ENCODE measurements at places on chromosomes 13 and 19.

- no peak for DNase-seq
Measured at GRCh38 chr19:14028901-14029300, 953 bp downstream of the RLN3 start.

GRCh38 chr19:29696565-29696846 lies 18.6 kb downstream of the C19orf12 start:
- no peak for DNase-seq

DNA sequence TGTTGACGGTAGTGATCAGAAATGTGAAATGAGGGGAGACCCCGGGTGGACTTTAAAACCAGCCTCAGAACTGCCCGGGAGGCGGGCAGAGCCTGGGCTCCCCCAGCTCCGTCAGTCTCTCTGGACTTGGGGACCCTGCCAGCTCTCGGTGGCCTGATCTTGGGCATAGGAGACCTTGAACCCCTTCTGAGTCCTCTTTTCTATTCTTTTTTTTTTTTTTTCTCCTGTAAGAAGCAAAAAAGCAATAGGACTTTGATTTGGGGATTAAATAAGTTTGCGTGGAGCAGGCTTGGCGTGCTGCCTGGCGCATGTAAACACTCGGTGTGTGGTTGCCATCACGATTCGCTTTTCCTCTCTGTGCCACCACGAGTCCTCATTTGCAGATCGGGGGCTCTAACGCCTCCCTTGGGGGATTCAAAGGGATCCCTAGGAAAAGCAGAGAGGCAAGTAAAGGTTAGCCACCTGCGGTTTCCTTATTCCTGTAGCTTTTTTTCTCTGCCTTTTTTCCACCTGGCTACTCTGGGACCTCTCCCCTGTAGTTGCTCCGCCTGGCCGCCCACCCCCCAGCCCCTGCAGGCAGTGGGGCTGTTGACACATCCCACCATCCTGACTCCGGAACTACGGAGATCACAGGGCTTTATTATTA lies 1.3 kb downstream of the SAFB start:
- DNase-seq, result no peak

GRCh38 chr13:97385146-97385545 lies 48.8 kb upstream of the RAP2A start:
- no peak for DNase-seq

- DNase-seq, result no peak
Measured at GRCh38 chr13:104382951-104383350, 1316.7 kb upstream of the SLC10A2 start.

DNA sequence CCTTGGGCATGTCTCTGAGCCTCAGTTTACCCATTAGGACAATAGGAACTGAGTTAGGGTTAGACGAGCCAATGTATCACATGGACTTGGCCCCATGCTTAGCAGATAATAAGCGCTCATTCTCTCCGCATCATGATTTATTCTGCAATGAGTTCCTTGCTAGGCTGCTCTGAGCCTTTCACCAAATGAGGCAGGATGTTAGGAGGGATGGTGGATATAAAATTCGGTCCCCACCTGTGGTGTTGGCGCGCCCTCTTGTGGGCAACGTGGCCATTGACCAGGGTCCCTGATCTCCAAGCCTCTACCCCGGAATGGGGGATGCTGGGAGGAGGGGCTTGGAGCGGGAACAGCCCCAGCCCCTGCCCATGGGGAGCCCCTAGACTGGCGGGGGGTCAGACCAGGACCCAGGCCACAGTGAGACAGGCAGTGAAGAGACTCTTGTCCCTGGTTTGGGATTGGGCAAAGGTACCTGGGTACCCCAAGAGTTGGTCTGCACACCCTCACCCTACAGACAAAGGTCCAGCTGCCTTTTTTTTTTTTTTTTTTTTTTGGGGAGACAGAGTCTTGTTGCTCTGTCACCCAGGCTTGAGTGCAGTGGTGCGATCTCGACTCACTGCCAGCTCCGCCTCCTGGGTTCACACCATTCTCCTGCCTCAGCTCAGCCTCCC lies 43.9 kb downstream of the CERS4 start:
- DNase-seq, result peak; percentile 40

DNA sequence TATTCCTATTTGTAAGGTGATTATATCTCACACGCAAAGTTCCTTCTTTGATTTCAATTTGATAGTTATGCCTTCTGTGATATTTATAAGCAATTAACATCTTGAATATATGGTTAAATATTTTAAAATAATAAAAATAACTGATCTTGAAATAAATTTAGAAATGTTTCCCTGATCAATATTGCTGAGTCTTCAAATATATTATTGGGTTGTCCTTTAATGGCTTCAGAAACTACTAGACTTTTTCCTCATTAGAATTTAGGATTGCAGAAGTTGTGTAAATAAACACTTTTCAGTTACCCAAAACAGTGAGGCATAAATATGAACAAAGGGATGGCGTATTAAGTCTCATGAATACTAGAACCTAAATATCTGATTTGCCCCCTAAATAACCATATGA lies 252.3 kb upstream of the PRR20A start:
- no peak for DNase-seq

- DNase-seq, result no peak
Measured at GRCh38 chr13:41563984-41564365, 106.6 kb downstream of the RGCC start.

DNA sequence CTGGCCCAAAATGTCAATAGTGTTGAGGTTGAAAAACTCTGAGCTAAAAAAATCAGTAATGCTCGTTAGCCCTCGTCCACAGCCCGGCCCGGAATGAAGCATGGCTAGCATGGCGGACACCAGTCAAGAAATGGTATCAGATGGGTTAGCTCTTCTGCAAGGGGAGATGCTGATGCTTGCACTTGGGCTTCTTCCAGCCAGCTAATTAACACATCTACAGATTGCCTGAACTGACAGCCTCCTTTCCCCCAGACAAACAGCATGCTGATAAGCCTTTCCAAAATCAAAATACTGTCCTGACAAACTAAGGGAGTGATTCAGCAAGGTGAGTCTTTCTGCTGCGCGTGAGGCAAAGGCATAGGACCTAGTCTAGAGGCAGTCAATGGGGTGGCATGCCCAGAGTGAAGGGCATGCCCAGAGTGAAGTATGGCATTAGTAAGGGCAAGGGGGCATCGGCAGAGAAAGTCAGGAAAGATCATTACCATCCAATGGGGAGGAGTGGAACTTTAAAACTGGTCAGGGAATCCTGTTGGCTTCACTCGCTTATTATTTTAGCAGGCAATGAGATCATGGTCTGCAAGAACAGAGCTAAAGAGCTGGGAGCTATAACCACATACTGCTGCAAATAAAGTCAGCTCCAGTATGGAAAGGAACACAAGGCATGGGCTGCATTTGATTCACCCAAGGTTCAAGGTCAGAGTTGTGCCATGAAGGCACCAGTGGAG lies 30.2 kb upstream of the UBE2L5 start:
- no peak for DNase-seq

- no peak for DNase-seq
Measured at GRCh38 chr13:91668866-91669495, 270.6 kb downstream of the GPC5 start.

GRCh38 chr19:1285737-1286360 lies at the start of gene EFNA2:
EFNA2 (plus strand) TSS chr19:1285873; CDS start chr19:1286169, 296 bp downstream.
- DNase-seq, result no peak

- DNase-seq, result no peak
Measured at GRCh38 chr19:6464070-6464873, at the start of gene CRB3. CRB3 (plus strand) TSS chr19:6464271; CDS start chr19:6464702, 431 bp downstream.

DNA sequence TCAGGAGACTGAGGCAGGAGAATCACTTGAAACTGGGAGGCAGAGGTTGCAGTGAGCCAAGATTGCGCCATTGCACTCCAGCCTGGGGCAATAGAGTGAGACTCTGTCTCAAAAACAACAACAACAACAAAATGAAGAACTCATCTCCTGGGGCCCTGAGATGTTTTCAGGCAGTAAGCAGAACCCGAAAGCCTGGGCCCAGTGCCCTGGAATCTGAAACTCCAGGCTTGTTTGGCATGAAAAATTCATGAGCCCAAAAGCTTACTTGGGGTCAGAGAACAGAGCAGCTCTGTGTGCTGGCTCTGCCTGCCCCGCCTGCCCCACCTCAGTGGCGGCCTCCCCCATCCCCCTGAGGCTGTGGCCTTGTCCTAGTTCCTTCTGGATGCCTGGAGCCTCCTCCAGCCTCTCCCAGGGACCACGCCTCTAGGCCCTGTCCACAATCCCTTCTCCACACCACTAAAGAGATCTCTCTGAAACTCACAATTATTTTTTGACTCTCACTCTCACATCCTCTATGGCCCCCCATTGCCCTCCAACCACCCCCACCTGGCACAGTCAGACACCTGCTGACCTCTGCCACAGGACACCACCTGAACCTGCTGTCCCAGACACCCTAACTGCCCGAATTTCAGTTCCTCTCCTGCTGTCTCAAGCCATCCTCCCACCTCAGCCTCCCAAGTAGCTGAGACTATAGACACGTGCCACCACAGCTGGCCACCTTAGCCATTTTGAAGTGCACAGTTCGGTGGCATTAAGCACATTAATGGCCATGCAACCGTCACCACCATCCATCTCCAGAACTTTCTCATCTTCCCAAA lies 6.9 kb upstream of the AP1M2 start:
- DNase-seq, result peak; percentile 31

- no peak for DNase-seq
Measured at GRCh38 chr19:45558399-45558878, 26.2 kb downstream of the OPA3 start.

DNA sequence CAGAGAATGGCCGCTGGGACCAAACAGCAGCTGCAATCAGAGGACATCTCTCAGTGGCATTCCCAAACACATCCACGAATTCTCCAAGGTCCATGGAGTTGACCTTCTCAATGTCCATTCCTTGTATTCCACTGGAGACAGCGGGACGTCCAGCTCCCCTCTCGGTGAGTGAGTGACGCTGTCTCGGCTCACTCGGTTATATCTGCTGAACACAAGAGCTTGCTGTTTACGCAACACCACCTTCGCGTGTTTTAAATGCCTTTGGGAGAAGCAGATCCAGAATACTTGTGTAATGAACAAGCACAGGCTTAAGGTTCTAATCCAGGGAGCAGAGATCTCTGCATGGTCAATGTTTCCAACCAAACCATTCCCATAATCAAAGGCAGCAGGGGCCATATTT lies at the start of gene URAD:
Gene URAD, minus strand, starts transcription at position 174 of the 400 bp plus-strand sequence. Its CDS starts 56 bp downstream, at position 118.
- DNase-seq, result no peak

GRCh38 chr13:109454167-109454917 lies 332.0 kb downstream of the IRS2 start:
- no peak for DNase-seq

DNA sequence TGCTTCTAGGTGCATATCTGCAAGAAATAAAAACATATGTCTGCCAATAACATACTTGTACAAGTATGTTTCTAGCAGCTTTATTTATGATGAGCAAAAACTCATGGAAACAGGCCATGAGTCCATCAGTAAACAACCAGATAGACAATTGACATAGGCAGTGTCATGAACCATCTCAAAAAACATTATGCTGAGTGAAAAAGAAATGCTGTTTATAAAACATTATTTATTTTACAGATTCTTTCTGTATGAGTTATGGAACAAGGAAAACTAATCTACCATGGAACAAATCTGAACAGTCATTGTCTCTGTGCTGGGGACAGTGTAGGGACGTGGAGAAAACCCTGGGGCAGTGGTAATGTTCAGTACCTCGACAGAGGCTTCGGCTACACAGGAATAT lies 283.9 kb downstream of the UQCRFS1 start:
- no peak for DNase-seq

GRCh38 chr13:109869312-109870237 lies 83.2 kb upstream of the IRS2 start:
- DNase-seq, result peak; percentile 15

GRCh38 chr19:55300886-55301458 lies 17.2 kb downstream of the BRSK1 start:
- DNase-seq, result peak; percentile 18

- DNase-seq, result no peak
Measured at GRCh38 chr13:23993680-23993985, 96.3 kb upstream of the C1QTNF9B start.

DNA sequence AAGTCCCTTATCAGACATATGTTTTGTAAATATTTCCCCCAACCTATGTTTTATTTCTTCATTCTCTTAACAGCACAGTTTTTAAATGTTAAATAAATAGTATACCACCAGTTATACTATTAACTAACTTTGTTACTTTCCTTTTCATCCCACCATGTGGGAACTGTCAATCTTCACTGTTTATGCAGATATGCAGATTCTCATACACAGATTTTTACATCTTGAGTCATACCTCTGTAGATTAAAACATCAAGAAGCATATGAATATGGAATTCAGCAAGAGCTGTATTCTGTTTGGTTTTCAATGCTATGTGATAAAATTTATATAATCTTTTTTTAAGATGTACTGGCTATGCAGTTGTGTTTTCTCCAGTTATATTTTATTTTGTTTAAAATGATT lies 566.3 kb downstream of the LIG4 start:
- no peak for DNase-seq

- DNase-seq, result no peak
Measured at GRCh38 chr13:72648513-72649065, 78.8 kb downstream of the MZT1 start.

GRCh38 chr13:110506859-110507566 lies 54.5 kb downstream of the RAB20 start:
- no peak for DNase-seq

All from amygdala (tissue), 56 donors.